ENCODE measurements at places on chromosomes 6 and 20.

- DNase-seq: no peak
Measured at GRCh38 chr6:1865585-1865984, 255.9 kb downstream of the FOXC1 start.

DNA sequence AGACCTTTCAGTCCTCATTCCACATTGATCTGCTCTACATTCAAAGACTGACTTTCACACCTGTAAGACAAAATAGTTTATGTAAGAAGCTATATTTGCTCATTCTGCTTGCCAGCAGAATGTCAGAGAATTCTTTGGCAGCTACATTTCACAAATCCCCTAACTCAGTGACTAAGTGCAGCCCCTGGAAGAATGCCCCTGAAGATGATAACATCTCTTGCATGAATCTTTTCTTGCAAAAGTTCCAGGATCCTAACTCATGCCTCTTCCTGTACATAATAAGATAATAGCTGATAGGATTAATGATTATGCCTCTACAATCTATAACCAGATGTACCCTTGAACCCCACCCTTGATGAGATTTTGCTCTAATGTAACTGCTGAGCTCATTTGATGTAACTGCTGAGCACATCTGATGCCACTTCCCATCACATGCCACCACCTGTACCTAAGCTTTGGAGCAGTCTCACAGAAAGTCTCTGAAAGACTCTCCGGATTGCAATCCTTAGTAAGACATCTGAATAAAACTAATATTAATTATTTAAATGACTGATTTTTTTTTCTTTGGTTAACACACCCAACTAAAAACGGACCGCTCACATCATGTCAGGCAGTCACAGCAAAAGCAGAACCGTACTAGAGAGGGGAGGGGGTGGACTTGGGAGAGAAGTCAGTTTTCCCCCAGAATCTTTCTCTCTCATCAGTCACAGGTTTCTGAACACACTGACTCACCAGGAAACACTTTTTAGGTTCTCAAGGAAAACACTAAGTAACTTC, 684 bp upstream of the DNAH8 start:
- no peak for DNase-seq

- DNase-seq: no peak
Measured at GRCh38 chr6:17886891-17887290, 100.5 kb downstream of the KIF13A start.

GRCh38 chr6:5337573-5337972, 76.3 kb downstream of the FARS2 start:
- no peak for DNase-seq

- no peak for DNase-seq
Measured at GRCh38 chr6:163501026-163501425, 86.5 kb downstream of the QKI start.

- DNase-seq: no peak
Measured at GRCh38 chr6:45686841-45687569, 309.3 kb upstream of the SUPT3H start.

- no peak for DNase-seq
Measured at GRCh38 chr20:40462566-40462965, 226.5 kb downstream of the MAFB start.

DNA sequence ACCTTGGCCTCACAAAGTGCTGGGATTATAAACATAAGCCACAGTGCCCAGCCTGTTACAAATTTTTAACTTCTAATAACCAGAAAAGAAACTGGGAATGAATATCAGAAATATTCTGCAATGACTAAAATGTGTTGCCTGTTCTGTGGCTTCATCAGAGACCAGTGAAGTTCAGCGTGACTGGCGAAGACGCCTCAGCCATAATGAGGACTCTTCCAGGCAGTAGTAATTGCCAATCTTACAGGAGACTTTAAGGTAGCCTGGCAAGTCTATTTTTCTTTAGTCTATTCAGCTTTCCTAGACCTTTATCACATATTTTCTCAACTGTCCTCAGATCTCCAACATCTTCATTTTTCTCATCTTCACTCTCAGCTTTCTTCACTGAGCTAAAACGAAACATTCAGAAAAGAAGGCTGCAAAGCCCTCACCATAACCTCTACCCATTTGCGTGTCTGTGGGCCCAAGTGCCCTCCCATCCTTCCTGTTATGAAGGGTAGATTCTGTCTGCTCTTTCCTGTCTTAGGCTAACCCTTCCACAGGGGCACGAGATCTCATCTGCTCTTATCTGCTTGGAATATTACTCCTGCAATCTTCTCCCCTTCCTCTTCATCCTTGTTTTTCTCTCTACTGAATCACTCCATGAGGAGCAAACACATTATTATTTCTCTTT, 42.0 kb upstream of the OLIG3 start:
- no peak for DNase-seq
